ENCODE measurements at places on chromosomes 16 and 17.

DNA sequence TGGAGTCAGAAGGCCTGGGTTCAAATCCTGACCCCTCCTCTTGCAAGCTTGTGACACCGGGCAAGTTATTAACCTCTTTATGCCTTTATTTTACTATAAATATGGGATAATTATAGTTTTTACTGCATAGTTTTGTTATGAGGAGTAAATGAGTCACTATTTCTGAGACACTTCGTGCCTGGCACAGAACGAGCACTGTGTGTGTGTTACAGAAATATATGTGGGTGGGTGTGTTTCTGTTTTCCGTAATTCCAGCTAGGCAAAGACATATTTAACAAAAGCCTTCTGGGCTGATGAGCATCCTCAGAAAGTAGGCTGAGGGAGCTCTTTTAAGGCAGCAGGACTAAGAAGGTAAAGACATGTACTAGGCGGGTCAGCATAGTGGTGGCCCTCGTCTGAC lies 417.9 kb downstream of the MAF start:
- DNase-seq = no peak

DNA sequence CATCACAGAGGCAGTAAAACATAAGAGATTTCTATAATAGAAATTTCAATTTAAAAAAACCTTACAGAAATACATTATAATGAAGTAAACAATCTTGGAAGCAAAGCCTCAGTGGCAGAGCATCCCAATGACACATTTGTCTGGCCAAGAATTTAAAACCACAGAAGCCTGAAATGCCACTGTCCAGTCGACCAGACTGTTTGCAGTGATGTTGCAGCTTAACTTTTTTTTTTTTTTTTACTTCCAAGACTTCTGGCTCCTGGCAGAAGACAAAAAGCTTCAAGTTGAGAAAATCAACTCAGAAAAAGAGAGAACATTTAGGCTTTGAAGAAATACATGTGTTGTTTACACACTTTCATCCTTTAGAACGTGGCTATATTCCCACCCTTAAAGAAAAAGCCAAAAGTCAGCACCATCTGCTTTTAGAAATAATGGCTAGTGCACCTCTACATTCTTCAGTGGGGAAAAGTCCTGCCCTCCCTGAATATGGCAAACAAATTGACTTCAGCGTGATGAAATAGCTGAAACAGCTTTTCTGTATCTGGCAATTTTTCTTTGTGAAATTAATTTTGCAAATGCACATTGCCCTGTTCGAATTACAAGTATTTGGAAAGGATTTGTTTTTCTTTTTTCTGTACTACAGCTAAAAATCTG lies 205.5 kb upstream of the MON1B start:
- no peak for DNase-seq

DNA sequence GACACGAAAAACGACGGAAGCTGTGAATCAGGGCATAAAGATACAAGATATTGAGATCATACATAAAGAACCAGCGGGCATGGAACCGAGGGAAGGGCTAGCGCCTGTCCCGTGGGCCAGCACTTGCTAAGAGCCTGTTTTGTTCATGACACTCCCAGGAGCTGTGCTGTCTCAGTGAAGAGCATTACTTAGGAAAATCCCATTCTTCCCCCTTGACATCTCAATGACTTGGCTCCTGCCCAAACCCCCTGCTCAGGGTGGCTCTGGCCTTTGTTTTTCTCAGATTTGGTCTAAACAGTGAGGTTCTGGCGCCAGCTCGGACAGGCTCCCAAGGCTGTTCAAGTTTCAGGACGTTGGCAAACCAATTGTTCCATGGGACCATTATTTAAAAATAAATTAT lies 79.1 kb upstream of the SEC14L1 start:
- DNase-seq = no peak

DNA sequence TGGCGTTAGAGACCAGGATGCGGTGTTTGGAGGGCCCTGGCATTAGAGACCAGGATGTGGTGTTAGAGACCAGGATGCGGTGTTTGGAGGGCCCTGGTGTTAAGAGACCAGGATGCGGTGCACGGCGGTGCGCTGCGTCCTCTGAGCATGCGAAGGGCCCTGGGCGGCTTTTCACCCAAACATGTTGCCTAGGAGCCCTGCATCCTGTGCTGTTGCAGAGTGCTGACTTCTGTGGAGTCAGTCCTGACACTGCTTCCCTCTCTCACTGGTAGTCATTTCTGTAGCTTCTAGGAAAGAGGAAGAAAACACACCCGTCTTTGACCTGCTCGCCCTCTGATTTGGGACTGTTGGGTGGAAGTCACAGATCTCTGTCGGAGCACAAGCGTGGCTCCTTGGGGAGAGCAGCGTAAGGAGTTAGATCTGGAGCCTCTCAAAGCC lies 141.2 kb downstream of the LAT start:
- no peak for DNase-seq

GRCh38 chr16:59369523-59369922 lies 635.4 kb upstream of the GOT2 start:
- DNase-seq = no peak

GRCh38 chr17:78300962-78301820 lies 58.7 kb downstream of the SOCS3 start:
- DNase-seq = no peak

GRCh38 chr17:17494870-17495535 lies 1.2 kb downstream of the RASD1 start:
- DNase-seq = no peak

GRCh38 chr16:75002474-75002873 lies 3.6 kb downstream of the ZNRF1 start:
- DNase-seq = no peak

DNA sequence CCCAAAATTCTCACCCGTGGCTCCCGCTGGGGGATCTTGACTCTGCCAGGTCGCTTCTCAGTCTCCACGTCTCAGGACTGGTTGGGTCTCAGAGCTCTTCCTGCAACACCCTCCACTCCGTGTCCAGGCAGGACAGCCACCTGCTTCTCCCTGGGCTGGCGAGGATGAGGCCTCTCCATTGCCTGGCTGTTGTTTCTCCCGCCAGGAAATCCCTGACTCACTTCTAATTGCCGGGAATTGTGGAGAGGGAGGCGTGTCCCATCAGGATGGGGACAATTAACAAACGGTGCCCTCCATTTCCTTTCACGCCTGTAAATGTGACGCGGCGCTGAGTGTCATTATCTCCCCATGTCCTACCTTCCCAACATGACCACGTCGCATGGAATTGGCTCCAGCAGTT lies 204.5 kb downstream of the RBFOX3 start:
- no peak for DNase-seq

- DNase-seq = peak; percentile 55
Observed at GRCh38 chr17:41738077-41738800, 3.8 kb upstream of the HAP1 start.

DNA sequence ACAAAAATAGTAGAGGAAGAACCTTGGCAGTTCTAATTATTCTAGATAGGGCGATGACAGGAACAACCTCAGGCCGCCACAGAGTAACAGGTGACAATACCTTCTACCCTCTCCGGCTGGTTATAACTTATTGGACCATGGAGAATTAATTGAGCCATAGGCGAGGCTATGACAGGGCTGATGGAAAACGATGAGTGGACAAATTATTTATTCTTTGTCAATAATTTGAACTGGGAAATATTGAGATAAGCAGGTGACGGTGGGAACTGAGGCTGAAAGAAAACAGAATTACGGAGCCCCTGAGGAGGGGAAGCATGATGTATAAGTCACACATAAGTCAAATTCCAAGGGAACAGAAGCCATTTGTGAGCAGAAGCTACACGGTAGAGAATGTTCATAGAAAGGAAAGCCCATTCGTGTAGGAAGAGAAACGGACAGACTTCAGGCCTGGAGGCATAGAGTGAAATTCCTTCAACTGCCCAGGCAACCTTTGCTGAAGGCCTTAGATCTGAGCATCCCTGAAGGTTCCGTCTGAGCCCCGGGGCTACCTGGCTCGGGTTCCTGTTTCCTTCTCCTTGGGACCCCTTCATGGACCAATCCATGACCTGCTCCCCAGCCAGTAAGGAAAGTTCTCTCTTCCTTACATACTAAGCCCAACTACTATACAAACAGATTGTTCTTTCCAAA lies 158.1 kb downstream of the MAP2K4 start:
- DNase-seq = no peak

DNA sequence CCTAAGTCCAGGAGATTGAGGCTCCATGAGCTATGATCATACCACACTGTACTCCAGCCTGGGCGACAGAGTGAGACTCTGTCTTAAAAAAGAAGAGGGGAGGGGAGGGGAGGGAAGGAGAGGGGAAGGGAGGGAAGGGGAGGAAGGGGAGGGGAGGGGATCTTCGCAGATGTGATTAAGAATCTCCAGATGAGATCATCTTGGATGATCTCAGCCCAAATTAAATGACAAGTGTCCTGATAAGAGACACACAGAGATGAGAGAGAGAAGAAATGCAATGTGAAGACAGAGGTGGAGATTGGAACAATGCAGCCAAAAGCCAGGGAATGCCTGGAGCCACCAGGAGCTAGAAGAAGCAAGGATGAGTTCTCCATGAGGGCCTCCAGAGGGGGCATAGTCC lies 70.1 kb downstream of the EMP2 start:
- no peak for DNase-seq

- DNase-seq = no peak
Observed at GRCh38 chr16:4597174-4597573, 17.5 kb downstream of the UBALD1 start.

- DNase-seq = no peak
Observed at GRCh38 chr16:86201746-86202145, 302.8 kb downstream of the IRF8 start.

GRCh38 chr16:74740795-74741304 lies 33.8 kb downstream of the FA2H start:
- no peak for DNase-seq

DNA sequence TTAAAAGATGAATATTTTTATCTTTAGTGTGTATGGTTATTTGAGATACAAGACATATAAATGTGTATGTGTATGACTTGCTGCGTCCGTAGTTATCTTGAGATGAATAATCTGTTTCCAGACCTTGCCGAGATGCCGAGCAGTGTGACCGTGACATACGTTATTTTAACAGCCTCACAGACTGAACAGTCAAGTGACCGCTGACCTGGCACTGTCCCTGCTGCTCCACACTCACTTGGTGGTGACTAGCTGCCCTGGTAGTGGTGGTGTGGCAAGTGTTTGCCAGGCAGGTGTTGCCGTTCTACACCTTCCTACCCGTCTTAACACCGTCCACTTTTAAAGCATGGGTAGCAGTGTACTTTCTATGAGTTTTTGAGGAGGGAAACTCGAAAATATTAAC lies 5.0 kb downstream of the ZC3H18 start:
- no peak for DNase-seq

DNA sequence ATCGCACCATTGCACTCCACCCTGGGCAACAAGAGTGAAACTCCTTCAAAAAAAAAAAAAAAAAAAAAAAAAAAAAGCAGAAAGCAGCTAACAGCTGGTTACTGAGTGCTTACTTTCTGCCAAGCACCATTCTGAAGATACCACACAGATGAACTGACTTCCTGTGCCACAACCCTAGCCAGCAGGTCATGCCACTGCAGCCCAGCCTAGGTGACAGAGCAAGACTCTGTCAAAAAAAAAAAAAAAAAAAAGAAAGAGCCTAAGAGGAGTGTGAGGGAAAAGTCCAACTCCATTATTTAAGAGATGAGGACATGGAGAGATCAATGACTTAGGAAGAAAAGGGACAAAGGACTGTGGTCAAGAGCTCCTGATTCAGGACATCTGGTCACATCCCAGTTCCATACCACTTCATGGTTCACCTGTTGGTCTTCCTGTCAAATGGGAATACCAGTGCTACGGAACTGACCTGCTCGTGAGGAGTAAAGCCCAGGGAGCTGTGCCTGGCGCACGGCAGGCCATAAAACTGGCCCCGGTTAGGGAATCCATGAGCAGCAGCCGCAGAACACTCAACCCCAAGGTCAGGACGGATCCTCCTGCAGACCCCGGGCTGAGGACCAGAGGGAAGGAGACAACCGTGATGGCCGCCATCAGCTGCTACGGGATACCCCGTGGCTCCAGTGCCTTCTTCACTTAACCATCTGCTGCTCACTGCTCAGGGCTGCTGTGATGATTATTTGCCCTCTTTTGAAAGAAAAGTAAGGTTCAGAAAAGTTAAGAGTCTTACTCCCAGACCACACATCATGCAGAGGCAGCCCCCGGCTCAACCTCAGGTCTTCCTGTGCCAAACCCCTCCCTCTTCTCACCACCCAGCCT lies 950 bp downstream of the KLHDC4 start:
- DNase-seq = no peak

DNA sequence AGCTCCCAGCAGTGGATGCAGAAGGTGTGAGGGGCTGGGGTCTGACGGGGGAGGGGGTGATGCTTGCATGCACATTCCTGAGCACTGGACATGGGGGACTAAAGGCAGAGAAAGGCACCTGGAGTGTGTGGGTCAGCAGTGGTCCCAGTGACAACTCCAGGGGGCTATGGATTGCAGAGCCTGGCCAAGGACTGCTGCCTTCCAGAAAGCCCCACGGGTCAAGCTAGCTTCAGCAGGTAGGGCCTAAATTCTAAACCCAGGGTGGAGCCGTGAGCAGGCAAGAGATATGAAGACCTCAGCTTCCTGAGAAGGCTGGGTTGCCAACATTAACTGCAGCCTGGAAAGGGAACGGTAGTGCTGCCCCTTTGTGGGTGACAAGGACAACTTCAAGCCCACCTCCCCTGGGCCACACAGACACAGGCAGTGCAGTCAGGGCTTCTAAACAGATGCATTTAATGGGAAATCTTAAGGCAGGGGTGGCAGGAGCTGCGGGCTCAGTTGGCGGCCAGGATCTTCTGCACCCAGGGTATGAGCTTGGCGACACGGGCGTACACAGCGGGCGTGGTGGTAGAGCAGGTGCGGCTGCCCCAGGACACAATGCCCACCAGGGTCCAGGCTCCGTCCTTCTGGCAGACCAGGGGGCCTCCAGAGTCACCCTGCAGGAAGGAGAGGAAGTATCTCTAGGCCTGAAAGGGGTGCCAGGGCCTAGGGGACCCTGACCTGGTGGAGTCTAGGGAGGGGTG lies 3.1 kb downstream of the CTRB2 start:
- DNase-seq = no peak

GRCh38 chr17:48613862-48614694 lies 1.0 kb downstream of the HOXB8 start:
- no peak for DNase-seq

GRCh38 chr17:42438600-42439567 lies 15.8 kb upstream of the CAVIN1 start:
- no peak for DNase-seq

GRCh38 chr16:19488213-19488640 lies 33.7 kb downstream of the GDE1 start:
- DNase-seq = no peak

DNA sequence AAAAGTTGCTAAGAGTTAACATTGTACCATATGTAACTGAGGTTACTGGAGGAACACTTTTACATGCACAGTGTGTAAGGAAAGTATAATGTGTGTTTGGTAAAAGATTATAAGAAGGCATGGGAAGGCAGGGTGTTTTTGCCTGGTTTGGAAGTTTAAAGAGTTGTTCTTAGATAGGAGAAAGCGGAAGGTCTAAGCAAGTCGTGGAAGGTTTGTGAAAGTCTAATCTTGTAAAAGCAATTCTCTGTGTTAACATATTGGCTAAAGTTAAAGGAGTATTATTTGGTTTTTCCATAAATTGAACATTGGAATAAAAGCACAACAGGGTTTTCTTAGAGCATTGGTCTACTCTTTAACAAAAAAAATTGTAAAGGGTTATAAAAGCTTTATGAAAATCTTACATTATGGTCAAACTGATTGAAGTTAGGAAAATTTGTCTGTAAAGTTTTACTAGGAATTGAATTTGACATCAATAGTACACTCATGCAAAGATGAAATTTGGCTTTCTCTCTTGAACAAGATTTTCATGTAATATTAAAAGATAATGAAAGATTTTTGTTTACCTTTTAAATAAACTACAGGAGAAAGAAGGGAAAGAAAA lies 4.7 kb upstream of the CANT1 start:
- no peak for DNase-seq

GRCh38 chr17:79109584-79109983 lies 35.0 kb downstream of the ENGASE start:
- DNase-seq = no peak

- DNase-seq = no peak
Observed at GRCh38 chr17:4634976-4635375, 6.5 kb downstream of the ALOX15 start.

All from stimulated activated CD8-positive, alpha-beta memory T cell treated with anti-CD3 and anti-CD28 coated beads, Interleukin-4, amount 100 ng/mL, for 4 hours (primary cell).